ENCODE measurements at places on chromosomes 5 and 9.

DNA sequence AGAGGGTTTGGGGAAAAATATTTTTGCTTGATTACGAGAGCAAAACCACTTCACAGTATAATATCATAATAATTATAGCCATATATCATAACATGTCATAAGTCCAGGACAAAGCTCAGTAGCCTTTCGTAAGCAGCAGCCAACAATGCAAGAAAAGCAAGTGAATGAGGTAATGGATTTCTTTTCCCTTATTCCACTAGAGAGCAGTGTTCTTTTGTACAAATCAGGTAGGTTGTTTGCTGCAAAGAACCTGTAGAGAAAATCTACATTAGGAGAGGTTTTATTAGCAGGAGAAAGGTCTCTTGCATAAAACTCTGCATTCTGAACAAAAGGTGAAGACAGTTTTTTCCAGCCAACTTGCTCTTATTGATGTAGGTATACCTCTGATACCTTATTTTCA, 1033.4 kb downstream of the TLE4 start:
- DNase-seq: peak; percentile 25

- DNase-seq: peak; percentile 98
Measured at GRCh38 chr9:110744715-110745384, 76.3 kb downstream of the MUSK start.

DNA sequence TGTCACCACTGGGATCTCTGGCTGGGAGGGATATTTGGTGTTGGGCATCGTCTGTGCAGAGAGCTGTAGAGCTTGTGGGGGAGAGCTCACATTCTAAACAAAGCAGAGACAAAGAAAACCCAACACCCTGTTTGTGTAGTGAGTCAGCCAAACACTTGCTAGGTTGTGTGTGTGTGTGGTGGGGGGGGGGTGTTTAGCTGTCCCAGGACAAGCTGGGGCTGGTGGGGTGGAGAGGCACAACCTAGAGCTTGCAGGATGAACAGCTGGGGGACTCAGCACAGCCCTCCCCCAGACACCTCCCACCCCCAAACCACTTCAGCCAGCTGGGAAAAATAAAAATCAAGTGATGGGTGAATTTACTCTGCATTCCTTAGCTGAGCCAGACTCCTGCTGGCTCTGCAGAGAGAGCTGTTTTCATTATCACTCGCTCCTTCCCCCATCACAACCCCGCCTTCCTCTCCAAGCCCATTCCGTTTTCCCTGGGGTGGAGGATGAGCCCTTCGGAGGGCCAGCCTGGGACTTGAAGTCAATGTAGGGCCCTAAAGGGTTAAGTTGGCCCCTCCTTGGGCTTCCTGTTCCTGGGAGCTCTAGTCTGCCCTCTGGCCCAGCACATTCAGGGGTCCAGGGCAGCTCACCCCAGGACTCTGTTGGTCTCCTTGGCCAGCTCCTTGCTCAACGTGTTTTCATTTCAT, 2.6 kb downstream of the OLFML2A start:
- DNase-seq: peak; percentile 79

DNA sequence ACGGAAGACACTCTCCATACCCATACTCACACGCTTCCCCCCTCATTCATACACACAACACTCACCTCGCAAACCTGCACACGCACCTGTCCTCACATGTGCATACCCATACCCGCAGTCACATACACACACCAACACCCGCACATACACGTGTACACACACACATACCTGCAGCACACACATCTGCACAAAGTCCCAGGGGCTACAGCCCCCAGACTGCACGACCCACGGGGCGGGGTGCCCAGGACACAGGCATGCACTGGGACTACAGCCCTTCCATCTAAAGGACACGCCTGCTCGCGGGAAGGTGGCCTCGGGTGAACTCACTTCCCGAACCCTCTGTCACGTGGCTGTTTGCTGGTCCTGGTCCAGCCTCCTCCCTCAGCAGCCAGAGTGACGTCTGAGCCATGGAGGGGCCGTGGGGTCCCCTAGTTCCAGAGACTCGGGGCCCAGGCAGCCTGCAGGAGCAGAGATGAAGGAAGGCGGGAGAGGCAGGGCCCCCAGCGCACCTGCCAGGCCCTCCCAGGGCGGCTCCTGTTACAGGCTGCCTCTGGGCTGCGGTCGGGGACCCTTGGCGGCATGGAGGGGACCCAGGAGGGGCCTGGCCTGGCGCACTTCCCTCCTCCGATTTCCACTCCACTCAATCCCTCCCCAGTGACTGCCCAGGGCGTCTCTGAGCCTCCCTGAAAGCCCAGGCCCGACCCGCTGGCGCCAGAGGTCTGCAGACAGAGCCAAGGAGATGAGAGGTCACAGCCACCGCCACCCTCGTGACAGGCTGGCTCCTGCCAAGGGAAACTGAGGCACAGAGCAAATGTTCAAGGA, 8.1 kb downstream of the SLC12A7 start:
- DNase-seq: no peak

DNA sequence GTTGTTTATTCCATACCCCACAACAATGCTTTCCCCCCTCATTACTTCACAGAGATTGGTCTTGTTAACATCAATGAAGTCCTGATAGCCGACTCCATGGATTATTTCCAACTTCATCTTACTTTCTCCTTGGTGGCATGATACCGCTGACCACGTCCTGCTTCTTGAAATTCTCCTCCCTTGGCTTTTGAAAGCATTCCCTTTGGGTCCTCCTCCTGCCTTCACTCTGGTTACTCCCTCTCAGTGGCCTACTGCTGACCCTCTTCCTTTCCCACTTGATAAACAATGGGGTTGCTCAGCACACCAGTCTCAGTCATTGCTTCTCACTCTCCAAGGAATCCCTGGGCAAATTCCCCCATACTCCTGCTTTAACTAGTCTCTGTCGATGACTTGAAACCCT, 283.9 kb downstream of the SEC61B start:
- no peak for DNase-seq

GRCh38 chr5:24644761-24645160, at the start of gene CDH10:
CDH10 (minus strand) TSS chr5:24644978; CDS start chr5:24593490, 51,488 bp downstream.
- DNase-seq: no peak

DNA sequence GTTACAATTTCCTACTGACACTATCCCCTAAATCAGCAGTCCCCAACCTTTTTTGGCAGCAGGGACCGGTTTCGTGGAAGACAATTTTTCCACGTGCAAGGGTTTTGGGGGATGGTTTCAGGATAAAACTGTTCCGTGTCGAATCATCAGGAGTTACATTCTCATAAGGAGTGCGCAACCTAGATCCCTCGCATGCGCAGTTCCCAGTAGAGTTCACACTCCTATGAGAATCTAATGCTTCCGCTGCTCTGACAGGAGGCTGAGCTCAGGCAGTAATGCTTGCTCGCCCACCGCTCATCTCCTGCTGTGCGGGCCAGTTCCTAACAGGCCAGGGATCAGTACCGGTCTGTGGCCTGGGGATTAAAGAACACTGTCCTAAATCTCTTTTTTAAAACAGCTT, 13.2 kb upstream of the NFIL3 start:
- DNase-seq: no peak

GRCh38 chr5:159045165-159045811, 54.4 kb downstream of the EBF1 start:
- DNase-seq: no peak

GRCh38 chr5:173781432-173781815, 106.7 kb upstream of the CPEB4 start:
- no peak for DNase-seq

DNA sequence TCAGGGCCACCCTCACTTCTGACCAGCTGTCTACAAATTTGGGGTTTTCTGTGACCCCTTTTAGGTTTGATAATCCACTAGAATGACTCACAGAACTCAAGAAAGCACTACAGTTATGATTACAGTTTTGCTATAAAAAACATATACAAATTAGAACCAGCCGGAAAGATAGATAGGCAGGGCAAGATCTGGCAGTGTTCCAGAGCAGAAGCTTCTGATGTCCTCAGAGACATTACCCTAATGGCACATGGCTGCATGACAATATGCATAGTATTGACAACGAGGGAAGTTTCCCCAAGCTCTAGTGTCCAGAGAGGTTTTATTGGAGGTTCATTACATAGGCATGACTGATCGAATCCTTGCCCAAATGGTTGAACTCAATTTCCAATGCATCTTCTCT, 158.1 kb downstream of the RAB3C start:
- no peak for DNase-seq
